Left ventricle myocardium superior (tissue), 1 donor: ENCODE measurements at places on chromosomes 3 and 15. TPM values are rescaled to one million over a fixed set of nuclear protein-coding genes. Genes with fewer than 3 reads are reported as not detected.

Gene LIPC
- total RNA-seq = 0.32 TPM

Gene ZBTB47
- total RNA-seq = 90.5 TPM

Gene AP3B2
- 0.84 TPM for total RNA-seq

GRCh38 chr3:185479373-185479945 lies 19.4 kb downstream of the TMEM41A start:
- no peak for DNase-seq

DNA sequence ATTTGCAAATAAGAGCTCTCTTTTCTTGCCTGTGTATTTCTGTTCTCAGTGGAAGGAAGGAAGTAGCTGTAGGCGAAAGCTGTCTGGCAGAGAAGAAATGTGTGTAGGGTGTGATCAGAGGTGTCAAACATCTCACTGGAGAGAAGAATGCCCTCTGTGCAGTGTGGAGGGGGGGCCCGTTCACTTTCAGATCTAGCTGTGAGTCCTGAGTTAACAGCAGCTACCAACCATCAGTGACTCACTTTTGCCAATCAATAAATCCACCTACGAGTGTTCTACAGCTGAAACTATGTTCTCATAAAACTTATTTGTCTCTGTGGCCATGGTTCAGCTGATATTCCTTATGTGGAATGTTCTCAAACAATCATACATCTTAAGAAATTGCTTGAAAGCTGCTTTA lies 103.7 kb downstream of the FRMD4B start:
- no peak for DNase-seq

GRCh38 chr3:197482001-197482400 lies 73.8 kb downstream of the BDH1 start:
- no peak for DNase-seq

DNA sequence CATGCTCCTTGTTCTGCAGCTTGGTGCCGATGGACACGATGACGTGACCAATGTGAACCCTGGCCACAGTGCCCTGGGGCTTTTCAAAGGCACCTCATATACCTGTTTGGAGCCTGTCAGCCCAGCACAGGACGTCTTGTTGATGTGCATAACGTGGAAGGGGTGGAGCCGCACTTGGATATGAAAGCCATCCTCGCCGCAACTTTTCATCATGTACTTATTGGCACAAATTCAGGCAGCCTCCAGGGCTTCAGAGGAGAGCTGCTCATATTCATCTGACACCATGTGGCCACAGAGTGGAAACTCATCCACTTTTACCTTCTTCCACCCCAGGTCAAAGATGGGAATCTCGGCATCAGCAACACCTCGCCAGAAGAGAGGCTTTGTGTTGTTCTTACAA lies 24.7 kb downstream of the POPDC2 start:
- DNase-seq = no peak

- DNase-seq = peak; percentile 38
Measured at GRCh38 chr15:99109555-99110021, 4.7 kb downstream of the SYNM start.

- DNase-seq = no peak
Measured at GRCh38 chr15:50146632-50147031, 27.6 kb upstream of the ATP8B4 start.

DNA sequence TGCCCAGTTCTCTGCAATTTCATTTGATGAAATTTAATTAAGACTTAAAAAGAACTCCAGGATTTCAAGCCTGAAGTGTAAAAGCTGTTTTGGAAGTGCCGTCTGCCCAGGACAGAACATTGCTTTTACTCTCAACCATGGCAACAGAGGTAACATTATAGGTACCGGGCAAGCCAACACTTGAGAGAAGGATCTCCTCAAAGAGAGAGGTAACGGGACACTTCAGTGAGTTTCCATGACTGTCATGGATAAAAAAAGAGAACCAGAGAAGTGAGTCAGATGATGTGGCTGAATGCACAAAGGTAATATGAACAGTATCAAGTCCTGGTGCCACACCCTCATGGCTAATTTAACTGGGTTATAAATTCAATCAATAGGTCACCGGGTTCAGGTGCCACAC lies 130.2 kb upstream of the LMOD3 start:
- DNase-seq = no peak

- DNase-seq = no peak
Measured at GRCh38 chr15:83352119-83352518, 67.7 kb upstream of the BNC1 start.
